ENCODE measurements at places on chromosomes 4 and X.

DNA sequence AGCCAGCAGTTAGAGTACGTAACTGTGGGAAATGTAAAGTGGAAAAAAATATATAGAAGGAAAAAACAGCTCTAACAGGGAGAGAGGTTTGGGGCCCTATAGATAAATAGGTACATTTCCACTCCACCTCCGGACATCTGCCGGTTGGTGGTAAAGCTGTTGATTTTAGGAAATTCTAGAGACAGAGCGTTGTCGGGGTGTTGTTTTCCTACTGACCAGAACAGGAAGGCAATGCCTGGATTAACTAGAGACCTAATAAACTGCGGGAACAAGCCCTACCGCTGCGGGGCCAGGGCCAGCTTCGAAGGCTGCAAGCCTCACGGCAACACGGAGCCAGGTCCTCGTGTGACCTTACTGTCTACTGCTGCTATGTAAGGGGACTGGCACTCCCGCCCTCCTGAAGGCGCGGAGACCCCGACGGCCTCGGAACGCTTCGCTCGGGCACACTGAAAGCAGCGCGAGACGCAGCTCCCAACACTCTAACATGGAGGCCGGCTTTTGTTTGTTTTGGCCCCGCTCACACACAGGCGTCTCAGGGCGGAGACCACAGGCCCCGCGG lies 702 bp upstream of the CDKN2AIP start:
- DNase-seq = no peak

- no peak for DNase-seq
These were observed 266.6 kb downstream of the ZNF674 start for GRCh38 chrX:46278572-46278971.

DNA sequence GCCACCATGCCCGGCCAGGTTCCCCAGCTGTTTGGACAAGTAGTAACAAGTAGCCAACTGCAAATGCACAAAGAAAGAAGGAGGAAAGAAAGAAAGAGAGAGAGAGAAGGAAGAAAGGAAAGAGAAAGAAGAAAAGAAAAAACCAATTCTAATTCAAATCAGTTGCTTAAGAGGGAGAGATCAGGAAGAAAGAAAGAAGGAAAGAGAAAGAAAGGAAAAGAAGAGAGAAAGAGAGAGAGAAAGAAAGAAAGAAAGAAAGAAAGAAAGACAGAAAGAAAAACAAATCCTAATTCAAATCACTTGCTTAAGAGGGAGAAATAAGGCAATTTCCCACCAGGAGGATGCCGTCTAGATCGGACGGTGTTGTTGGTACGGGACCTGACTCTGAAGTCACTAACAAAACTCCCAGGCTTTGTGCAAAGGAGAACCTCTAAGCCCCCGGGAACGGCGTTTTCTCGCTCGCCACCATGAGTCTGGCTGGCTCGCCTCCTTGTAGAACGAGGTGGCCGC lies 95.5 kb upstream of the PPP2R3B start:
- no peak for DNase-seq

GRCh38 chr4:20532116-20532790 lies 168.0 kb upstream of the PACRGL start:
- no peak for DNase-seq

DNA sequence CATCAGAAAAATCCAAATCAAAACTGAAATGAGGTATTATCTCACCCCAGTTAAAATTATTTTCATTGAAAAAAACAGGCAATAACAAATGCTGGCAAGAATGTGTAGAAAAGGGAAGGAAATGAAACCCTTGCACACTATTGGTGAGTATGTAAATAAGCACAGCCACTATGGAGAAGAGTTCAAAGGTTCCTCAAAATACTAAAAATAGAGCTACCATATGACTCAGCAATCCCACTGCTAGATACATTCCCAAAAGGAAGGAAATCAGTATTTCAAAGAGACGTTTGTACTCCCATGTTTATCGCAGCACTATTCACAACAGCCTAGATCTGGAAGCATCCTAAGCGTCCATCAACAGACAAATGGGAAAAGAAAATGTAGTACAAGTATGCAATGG lies 932.4 kb downstream of the PCDH18 start:
- no peak for DNase-seq

DNA sequence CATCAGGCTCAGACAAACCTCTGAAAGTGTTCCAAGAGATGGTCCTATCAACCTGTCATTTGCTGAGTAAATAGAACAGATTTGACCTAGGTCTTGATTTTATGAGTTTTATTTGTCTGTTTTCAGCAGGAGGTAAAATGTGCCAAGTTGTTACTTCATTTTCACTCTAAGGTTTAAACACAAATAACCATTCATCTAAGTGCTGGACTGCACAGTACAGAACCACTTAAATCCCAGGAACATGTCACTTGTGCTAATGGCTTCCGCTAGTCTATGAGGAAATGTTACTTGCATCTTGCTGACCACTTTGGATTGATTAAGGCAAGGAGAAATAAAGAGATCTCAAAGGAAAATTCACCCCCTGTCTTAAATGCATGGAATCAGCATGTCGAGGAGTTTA lies 660.7 kb downstream of the SMARCA1 start:
- DNase-seq = no peak

DNA sequence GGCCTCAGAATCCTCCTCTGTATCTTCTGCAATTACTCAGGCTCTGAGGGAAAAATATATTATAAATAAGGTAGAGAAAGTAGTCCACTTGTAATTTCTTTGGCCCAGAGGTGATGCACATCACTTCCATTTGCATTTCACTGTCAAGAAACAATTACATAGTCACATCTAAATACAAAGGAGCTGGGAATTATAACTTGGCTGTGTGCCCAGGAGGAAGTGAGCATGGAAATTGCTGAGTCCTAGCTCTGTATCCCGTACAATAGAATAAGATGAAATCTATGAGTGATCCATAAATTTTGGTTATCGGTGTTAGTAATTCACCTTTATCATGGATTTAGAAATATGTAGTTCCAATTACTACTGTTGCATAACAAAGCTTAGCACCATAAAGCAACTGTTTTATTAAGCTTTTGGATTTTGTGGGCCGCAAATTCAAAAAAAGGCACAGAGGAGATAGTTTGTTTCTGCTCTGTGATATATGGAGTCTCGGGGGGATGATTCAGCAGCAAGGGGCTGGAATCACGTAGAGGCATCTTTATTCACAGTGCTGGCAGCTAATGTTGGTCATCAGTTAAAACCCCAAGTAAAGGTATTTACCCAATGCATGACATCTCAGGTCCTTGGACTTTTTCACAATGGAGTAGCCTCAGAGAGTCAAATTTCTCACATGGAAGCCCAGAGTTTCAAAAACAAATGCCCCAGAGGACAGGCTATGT lies 241.4 kb upstream of the GALNT7 start:
- DNase-seq = no peak

DNA sequence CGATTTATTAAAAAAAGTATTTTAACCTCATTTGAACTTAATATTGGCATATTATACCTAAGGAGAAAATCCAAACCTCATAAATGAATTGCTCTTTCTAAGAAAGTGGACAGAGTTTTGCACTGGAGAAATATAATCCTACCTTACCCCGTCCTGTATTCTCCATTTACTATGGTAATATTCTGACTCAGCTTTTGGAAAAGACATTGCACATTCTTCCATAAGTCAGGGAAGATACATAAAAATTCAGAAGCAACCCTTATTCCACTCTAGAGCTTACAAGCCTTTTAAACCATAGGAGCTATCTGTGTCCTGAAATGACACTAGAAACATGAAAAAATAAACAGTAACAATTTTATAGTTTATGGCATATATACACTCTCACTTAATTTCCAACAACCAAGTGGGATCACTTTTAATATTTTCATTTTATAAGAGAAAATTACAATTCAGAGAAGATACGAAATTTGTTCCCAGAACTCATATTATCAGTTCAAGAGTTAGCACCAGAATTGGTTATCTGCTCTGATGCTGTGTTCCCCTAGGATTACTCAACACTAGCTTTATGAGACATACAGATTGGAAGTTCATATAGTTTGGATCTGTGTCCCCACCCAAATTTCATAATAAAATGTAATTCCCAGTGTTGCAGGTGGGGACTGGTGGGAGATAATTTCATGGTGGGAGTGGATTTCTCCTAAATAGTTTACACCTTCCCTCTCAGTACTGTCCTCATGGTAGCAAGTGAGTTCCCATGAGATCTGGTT lies 359.4 kb downstream of the ARAP2 start:
- DNase-seq = no peak

- no peak for DNase-seq
These were observed 110.6 kb upstream of the ITM2A start for GRCh38 chrX:79477691-79478090.

DNA sequence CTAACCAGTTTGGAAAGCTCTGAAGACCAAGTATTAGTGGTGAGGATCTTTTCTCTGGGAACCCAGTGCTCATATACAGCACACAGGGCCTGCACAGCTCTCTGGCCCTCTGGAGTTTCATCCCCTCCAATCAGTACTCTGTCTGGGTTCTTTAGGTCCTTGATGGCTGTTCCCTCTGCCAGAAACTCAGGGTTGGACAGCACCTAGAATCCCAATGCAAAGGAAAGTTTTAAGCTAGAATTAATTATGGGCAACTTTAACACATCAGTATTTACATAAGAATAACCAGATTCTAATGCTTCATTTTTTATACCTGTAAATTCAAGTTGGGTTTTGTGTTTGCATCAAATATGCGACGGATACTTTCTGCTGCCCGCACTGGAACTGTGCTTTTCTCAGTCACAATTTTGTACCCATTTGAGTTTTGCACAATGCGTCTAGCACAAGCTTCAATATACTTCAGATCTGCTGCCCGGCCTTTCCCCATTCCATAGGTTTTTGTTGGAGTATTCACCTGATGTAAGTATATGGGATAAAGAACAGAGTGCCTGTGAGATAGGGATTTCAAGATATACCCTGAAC lies 16.8 kb downstream of the UGDH start:
- no peak for DNase-seq

DNA sequence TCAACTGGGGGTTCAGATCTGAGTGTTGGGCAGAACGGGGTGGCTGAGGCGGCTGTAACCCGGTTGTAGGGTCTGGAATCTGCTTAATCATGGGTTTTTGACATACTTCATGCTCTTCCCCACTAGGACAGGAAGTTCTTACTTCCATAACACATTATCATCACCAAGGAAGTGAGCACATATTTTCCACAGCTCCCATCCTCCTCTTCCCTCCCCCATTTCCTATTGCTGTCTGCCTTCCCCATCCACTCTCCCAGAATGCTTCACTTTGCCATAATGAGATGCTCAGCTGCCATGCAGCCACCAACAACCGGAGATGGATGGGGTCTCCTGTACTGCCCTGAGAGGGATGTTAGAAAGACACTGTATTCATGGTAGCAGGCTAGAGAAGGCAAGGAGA lies 6.4 kb upstream of the DCUN1D4 start:
- DNase-seq = no peak

DNA sequence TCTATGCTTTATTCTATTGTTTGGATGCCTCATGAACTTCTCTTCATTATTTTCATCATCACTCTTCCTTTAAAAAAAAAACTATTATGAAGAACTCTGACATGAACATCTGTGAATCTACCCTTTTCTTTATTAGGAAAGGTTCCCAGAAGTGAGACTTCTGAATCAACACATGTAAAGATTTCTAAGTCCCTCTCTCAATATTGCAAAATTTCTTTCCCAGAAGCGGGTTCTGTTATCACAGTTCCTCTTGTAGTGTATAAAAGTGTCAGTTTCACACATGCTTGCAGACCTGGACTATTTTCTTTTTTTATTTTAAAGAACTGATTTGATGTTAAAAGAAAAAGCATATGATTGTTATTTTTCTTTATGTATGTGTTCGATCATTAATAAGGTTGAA lies 330.8 kb upstream of the KLF3 start:
- no peak for DNase-seq

GRCh38 chr4:151315212-151315886 lies 10.1 kb downstream of the SH3D19 start:
- DNase-seq = no peak

DNA sequence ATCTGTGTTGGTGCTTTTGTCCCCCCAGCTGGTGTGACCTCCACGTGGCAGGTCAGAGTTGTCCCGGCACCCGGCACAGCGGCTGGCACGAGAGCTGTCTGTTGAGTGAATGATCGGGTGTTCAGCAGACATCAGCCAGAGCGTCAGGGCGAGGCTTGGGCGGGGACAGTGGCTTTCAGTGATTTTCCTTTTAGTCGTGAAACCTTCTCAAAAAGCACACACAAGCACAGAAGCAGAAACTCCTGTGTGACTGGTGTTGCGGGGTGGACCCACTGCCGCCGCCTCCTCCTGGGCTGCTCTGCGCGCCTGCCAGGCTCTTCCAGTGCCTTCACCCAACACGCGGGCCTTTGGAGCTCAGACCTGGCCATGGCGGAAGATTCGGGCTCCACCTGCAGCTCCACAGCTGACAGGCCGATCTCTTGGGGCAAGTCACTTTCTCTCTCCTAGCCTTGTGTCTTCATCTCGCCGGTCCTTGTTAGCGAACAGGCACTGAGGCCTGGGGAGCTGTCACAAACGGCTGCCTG lies 51.4 kb upstream of the HGFAC start:
- DNase-seq = no peak

- DNase-seq = no peak
These were observed 77.7 kb downstream of the OPHN1 start for GRCh38 chrX:68355629-68355920.

DNA sequence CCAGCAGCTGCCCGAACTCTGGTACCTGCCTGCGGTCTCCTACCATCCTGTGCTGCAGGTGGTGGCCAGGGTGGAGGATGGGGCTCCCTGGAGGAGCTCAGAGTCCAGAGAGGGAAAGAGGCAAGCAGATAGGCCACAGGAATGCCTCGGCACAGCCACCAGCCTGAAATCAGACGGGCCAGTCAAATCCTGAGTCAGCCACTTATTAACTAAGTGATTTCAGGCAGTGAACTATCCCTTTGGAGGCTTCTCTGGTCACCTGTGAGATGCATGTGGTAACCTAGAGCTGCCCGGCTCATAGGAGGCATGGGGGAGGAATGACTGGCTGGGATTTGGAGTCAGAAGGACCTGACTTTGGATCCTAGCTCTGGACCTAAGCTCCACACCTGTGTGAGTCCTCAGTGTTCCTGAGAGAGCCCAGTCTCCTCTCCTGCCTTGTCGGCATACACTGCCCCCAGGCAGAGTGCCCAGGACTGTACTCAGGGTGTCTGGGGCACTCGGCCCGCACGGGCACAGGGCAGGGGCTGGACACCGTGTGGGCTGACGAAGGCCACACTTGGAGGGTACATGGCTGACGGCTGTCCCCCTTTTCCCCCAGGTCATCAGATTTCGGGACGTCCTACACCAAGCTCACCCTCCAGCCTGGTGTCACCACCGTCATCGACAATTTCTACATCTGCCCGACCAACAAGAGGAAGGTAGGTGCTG lies 96.4 kb upstream of the PSAPL1 start:
- DNase-seq = no peak

- no peak for DNase-seq
These were observed 21.2 kb downstream of the SLC2A9 start for GRCh38 chr4:9999956-10000561.

All from AG04449 (cell line).